ENCODE measurements at places on chromosomes 6 and 20. TPM values are rescaled to one million over a fixed set of nuclear protein-coding genes. Genes with fewer than 3 reads are reported as not detected.

PRR18 gene
- total RNA-seq: not detected

LAMA2 gene
- 0.28 TPM for total RNA-seq

DDR1 gene
- total RNA-seq: 19.5 TPM

MBOAT1 gene
- 18.3 TPM for total RNA-seq

HDGFL1 gene
- total RNA-seq: not detected

KAT14 gene
- total RNA-seq: 11.6 TPM

Measured in activated T-helper 17 cell treated with anti-CD3 and anti-CD28 coated beads, Interleukin-2, amount 50 U/mL, for 72 hours (primary cell).